ENCODE measurements at places on chromosomes 1 and 21.

DNA sequence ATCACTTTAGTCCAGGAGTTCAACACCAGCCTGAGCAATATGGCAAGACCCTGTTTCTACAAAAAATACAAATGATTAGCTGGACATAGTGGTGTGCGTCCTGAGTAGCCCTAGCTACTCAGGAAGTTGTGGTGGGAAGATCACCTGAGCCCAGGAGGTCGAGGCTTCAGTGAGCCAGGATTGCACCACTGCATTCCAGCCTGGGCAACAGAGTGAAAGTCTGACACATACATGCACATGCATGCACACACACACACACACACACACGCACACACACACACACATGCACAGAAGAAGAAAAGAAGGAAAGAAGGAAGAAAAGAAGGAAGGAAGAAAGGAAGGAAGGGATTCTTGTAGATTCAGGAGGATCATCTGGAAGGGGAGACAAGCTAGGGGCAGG lies 104.4 kb upstream of the USP25 start:
- no peak for DNase-seq

DNA sequence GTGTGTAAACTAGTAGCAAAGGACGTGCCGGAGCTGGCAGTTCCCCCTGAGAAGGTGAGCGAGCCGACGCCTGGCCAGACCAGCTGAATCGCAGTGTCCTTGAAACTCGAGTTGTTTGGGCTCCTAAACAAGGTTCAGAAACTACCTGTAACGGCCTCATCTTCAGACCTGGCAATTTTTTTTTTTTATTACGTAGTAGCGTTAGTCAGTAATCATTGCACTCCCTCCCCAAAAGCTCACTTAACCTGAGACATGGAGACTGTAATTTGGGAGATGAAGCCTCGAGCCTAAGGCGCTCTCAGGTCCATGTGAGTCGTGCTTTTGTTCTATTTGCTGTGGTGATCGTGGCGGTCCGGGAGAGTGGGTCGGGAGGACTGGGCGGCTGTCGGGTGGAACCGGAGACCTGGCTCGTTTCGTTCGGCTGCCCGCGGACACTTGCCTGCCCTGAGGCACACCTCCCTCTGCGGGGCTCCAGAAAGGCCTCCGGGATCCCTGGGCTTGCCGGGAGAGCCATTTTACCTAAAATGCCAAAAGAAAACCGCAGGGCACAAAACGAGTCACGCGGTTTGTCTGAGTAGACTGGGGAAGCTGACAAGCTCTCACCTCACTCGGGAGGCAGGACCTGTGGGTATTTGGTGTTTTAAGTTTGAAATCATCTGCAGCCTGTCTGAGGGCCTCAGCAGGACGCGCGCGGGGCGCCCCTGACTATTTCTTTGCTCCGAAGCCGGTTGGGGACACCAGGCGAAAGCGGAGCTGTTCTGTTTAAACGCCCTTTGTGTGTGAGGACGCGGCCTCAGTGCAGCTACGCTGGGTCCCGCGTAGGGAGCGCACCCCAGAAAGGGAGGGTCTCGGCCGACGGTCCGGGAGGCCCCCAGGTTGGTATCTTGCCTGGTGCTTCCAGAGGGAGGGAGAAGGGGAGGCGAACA lies 722 bp downstream of the LHX8 start:
- peak; percentile 83 for DNase-seq

GRCh38 chr1:202210969-202211368 lies 17.4 kb downstream of the LGR6 start:
- DNase-seq = no peak

DNA sequence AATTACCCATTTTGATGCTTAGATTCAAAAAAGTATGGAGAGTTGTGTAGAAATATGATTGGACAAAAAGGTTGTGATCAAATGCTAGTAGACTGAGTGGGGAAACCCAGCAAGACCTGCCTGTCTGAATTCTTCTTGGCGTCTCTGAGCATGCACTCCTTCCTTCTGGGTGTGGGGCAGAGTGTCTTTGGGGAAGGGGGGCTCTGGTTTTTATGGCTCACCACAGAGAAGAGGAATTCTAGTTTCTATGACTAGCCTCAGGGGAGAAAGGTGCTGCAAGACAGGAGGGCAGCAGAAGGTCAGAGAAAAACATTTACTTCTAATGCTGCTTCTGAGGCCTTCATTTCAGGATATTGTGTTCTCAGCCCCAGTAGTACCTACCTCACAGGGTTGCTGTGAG lies 33.9 kb upstream of the PIGC start:
- peak; percentile 94 for DNase-seq

GRCh38 chr1:148309940-148310500 lies 157.9 kb upstream of the NBPF11 start:
- no peak for DNase-seq

DNA sequence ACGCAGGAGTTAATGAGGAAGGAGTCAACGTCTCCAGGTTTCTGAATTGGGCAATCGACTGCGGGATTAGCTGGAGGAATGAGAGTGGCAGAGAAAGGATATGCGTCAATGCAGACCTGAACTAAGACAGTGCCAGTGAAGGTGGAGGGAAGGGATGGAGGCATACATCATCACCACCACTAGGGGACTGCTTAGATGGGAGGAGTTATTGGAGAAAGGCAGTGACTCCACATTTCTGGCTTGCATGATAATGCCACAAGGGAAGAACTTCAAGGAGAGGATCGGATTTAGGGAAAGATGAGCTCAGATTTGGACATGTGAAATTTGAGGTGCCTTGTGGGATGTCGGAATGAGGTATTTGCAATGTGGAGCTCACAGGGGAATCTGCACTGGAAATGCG lies 17.5 kb downstream of the VASH2 start:
- peak; percentile 72 for DNase-seq

DNA sequence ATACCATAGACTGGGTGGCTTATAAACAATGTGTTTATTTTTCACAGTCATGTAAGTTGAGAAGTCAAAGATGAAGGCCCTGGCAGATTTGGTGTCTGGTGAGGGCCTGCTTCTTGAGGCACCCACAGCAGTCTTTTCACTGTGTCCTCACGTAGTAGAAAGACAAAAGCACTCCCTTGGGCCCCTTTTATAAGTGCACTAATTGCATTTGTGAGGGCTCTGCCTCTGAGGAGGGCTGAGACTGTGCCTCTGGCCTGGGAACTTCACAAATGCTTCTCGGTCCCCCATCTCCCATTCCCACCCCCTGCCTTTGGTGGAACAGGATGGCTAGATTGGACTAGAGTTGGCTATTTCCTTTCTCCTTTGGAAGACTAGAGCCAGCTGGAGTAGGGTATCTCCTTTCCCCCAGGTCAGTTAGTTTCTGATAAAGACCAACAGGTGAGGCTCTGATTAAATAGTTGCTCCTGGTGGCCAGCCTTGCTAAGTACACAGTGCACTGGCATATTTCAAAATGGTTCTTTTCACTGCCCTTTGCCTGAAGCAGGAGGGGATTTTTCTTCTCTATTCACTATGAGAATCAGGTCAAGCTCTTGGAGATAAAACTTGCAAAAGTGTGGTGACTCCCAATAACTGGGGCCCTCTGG lies 82.9 kb downstream of the PLPPR4 start:
- DNase-seq = no peak

DNA sequence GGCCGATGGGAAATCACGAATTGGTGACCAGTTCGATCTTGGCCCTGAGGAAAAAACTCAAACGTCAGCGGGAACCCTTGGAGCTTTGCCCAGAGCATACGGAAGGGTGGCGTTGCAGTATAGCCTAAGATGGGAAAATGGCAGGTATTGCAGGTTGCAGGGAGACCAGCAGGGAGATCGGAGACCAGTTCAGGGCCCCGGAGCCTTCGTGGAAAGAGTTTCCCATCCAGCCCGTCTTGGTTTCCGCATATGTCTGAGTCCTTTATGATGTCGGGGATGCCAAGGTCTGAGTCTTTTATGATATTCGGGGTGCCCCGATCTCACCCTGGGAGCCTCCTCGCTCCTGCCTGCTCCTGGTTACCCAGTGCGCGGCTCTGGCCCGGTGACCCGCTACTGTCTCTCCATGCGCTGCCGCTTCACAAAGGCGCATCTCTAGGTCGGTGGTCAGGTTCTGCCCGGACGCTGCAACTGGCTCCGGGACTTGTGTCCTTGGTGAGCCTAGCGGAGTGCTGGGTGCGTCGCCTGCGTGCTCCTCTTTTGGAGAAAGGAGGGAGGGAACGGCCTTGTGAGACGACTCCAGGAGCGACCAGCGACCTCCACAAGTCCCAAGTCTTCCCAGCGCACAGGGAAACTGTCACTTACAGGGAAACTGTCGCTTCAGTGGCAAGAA lies 94.2 kb downstream of the PRKAB2 start:
- DNase-seq = no peak

Data from islet precursor cell (in vitro differentiated cells).